Activated CD4-positive, alpha-beta memory T cell treated with anti-CD3 and anti-CD28 coated beads for 36 hours (primary cell): ENCODE measurements at places on chromosomes 16 and 17. TPM values are rescaled to one million over a fixed set of nuclear protein-coding genes. Genes with fewer than 3 reads are reported as not detected.

ABAT gene
- 10.0 TPM for total RNA-seq

DNA sequence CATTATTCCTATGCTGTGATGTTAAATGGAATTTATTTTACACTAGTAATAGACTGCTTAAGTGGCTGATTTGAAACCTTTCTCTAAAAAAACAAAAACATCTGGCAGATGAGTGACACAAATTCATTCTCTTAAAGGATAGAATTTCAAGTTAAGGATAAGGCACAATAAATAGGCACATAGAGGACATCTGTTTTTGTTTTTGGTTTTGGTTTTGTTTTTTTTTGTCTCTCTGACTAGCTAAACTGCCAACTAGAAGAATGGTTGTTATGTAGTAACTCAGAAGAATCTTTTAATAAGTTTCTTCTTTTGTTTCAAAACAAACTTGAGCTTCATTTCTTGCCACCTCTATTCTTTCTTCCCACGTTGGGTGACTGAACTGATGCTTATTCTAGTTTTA is 5.1 kb upstream of the VPS4A start:
- DNase-seq: no peak

DNA sequence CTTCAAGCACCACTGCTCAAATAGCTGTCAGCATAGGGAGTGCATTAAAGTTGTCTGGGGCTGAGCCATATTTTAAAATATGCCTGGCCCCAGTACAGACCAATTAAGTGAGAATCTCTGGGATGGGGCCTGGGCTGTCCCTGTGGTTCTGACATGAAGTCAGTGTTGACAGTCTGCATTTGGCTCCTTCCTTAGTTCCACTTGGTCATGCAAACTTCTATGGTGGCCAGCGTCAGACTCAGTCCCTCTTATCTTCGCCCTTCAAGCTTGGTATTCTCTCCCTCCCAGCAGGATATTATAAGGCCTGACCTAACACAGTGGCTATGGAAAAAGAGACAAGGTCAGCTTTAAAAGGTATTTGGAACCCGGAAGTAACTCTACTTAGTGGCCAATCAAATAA is 177.2 kb downstream of the PMP22 start:
- no peak for DNase-seq

KRT31 gene
- total RNA-seq: not detected

DNA sequence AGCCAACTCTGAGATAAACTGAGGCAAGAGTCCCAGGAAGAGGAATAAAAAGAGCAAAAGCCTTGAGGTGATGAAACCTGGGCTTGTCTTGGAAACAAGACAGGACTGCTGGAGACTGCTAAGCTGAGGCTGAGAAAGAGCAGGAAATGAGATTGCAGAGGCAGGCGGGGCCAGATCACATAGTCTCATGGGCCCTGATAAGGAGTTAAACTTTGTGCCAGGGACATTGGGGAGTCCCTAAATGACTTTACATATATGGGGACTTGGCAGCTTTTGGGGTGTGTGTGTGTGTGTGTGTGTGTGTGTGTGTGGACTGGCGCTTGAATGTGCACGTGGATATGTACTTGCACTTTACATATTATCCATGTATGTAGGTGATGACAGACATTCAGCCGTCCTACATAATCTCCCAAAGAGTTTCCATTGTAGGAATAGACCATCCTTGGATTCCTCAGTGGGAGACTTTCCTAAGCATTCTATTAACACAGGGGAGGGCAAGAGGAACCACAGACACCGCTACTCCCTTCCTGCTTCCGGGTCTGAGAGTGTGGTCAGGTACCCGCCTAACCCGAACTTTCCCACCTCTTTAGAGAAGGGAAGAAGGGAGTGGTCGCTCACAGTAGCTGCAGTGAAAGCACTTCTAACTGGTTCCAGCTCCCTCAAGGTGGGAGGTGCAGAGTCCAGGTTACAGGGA is 123.1 kb downstream of the LYRM1 start:
- peak; percentile 10 for DNase-seq
